ENCODE measurements at places on chromosomes 1 and 21.

DNA sequence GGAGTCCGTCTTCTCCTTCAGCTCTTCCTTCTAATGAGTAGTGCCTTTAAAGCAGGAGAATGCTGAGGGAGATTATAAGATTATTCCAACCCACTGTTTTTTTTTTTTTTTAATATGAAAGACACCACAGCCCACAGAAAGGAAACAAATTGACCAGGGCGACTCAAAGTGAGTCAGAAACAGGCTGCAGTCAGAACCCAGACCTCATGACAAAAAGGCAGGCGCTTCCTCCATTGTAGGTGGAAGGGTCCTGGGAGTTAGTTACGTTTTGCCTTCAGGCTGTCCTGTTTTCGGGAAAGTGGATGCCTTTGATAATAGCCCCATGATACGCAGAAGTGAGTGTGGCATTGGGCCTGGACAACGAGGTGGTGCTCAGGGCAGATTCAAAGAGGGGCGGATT lies 21.0 kb downstream of the PLXNA2 start:
- DNase-seq, result no peak

- DNase-seq, result no peak
Observed at GRCh38 chr1:111448482-111448917, 556 bp downstream of the WDR77 start.

GRCh38 chr1:56958526-56958925 lies 7.3 kb downstream of the C8B start:
- no peak for DNase-seq

DNA sequence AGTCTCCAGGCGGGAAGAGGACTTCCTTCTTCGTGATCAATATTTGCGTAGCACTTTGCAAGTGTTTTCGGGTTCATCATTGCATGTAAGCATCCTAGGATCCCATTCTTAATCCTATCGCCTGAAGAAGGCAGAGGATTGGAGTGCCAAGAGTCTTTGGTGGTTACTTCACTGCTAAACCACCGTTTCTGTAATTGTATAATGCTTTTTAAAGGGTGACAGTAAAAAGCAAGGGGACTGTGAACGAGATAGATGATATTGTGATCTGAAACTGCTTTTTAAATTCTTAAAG lies 345 bp upstream of the ALDH9A1 start:
- DNase-seq, result no peak

DNA sequence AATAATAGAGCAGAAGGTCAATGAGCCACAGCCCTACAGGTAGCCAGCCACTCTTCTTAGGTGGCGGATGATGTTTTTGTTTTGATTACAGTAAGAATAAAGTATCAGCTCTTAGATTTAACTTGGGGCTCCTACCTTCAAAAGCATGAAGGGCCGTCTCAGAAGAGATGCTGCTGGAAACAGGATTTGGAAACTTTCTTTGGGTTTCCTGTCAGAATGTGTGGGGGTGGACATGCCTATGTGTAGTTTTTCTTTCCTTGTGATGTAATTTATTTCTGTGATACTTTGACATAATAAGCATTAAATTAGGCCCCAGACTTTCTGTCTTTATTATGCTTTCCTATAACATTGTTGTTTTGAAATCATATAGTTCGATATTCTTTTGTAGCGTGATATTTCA lies 1.5 kb downstream of the RAP1A start:
- no peak for DNase-seq

DNA sequence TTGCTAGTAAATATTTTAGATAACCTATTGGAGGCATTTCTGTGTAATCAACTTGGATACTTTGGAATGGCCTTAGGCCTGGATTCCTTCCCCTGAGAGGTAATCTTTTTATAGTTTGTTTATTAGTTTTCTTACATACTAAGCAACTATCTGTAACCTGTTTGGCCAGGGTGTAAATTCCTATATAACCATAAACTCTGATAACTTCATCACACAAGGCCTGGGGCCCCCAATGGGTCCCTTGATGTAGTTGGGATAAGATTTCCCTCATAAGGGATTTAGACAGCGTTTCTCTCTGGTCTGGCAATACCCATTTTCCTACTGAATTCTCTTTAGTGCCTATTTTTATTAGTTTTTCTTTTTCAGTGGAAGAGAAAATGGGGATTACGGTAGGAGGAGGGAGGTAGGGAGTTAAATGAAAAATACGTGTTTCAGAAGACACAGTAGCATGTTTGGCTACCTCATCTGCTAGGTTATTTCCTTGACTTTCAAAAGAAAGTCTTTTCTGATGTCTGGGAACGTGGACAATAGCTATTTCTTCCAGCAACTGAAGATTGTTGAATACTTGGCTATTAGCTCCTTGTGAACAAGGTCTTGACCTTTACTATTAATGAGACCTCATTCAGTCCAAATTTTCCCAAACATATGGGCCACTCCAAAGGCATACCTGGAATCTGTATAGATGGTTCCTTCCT lies 7.4 kb upstream of the AADACL3 start:
- DNase-seq, result no peak

DNA sequence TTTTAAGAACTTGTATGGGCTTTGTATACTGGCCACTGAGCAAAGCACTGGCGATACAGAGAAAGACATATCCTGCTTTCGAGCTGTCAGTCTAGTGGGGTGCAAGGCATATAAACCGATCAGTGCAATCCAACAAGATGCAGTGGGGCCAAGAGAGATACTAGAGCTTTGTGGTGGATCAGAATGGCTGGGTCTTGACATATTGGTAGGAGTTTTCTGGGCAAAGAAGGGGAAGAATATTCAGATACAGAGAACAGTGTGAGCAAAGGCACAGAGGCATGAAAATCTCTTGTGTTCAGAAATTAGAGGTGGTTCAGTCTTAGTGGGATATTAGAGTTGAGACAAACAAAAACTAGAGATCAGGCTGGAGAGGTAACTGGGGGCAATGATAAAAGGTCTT lies 49.2 kb downstream of the FOXO6 start:
- no peak for DNase-seq

GRCh38 chr1:201280884-201281283 lies 2.4 kb upstream of the PKP1 start:
- no peak for DNase-seq

DNA sequence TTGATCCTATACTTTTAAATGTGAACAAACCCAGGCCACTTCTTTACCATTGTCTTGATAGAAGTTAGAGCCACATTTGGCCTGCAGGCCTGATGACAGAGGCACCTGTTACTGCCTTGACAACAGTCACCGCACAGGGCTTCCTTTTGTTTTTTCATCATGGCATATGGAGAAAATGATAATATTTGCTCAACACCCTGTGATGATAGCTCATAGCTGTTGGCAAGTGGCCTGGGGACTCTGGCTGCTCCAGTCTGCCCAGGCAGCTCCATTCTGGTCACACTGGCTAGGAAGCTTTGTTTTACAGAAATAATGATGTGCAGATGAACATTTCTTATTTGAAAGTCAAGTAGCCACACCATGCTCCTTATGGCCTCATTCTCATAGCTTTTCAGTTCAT lies 89.6 kb upstream of the GPR88 start:
- DNase-seq, result no peak

DNA sequence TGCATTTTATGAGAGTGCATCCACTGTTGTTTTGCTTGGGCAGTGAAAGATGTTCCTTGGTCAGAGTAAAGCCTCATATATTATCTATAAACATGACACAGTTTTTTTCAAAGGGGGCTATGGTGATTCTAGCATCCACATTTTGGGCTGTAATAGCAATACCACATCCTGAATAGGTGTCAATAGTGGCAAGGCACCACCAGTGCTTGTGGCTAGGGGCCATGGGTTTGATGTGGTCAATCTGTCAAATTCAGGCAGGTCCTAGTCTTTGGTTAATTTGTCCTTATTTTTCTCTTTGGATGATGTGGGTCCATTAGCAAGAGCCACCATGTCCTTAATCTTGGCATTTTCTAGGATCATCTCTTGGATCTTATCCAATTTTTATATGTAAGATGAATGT lies 13.1 kb downstream of the CD1E start:
- no peak for DNase-seq

DNA sequence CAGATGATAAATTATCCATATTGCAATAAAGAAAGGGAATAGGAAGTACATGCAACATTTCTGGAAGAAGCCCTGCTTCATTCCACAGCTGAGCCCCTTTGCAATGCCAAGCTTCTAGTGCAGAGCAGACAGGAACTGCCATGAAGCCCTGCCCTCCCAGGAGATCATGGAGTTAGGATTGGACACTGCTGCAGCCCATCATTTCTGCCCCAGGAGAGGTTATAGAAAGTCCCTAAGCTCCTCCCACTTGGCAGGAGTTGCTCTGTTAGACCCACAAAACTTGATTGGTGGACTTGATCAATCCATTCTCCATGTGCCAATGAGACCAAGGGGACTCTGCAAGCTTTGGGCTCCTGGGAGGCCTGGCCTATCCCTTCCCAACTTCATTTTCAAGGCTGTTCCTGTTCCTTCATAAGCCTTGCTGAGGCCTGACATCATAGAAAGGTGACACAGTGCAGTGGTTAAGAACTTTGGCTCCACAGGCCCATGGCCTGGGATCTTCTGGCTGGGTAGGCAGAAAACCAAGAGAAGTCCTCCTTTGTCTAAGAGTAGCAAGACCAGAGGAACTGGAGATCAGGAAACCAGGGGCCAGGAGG lies 1.3 kb upstream of the LAPTM5 start:
- DNase-seq, result no peak

- no peak for DNase-seq
Observed at GRCh38 chr1:220483700-220484099, 44.2 kb upstream of the MARK1 start.

DNA sequence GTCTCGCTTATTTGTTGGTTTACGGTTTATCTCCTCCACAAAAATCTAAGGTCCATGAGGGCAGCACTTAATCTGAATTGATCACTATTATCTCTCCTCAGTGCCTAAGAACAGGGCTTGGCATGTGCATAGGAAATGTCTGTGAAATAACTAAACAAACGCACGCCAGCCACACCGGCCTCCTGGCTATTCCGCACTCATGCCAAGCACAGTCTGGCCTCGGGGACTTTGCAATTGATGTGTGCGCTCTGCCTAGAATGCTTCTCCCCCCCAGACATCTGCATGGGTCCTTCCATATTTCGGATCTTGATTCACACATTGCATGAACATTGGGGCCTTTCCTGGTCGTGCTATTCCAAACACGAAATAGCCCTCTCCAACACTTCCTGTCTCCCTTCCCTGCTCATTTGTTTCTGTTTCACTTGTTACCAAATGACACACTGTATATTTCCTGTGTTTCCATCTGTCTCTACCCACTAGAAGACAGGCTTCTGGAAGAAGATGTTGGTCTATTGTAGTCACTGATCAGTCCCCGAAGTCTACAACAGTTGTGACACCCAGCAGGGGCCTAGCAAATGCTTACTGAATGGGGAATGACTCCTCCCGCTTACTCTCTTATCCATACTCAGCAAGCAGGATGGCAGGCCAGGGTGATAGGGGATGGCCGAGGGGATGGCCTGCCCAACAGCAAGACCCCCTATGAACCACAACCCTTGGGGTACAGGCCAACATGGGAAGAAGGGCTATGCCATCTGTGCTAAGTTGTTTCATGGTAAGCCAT lies 93.9 kb downstream of the GLIS1 start:
- no peak for DNase-seq

DNA sequence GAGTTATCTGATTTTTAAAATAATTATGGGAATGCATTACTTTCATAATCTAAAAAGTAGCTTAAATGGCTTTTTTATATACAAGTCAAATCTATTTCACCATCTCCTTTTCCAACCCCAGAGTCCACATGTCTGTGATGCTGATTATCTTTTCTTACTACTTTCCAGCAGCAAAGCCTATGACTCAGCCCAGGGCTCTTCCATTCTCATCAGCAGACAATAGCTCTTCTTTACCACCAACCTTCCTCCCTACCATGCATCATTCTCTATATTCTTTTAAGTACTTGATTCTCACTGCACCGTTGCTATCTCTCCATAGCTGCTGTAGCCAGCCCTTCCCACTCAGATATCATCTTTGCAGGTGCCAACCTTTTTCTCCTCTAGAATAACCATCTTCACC lies 61.3 kb downstream of the OVGP1 start:
- DNase-seq, result no peak

GRCh38 chr1:160676869-160677597 lies 30.2 kb upstream of the SLAMF1 start:
- DNase-seq, result no peak

DNA sequence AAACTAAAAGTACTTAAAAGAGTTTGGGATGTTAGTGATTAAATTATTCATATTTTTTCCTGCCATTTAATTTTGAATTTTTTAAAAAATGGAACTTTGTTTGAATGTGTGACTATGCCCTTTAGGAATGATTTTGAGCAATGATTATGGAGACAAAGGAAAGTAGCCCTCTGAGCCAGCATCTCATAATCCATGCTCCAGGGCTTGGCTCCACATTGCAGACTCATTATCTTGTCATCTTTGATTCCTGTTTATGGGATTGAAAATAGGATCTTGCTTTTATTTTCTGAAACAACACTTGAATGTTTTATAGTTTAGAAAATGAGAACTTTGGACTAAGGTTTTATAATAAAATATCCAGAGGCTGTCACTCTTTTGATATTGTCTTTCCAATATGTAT lies 14.5 kb downstream of the AXDND1 start:
- peak; percentile 1 for DNase-seq

- DNase-seq, result no peak
Observed at GRCh38 chr1:23553231-23554126, 5.8 kb downstream of the ID3 start.

DNA sequence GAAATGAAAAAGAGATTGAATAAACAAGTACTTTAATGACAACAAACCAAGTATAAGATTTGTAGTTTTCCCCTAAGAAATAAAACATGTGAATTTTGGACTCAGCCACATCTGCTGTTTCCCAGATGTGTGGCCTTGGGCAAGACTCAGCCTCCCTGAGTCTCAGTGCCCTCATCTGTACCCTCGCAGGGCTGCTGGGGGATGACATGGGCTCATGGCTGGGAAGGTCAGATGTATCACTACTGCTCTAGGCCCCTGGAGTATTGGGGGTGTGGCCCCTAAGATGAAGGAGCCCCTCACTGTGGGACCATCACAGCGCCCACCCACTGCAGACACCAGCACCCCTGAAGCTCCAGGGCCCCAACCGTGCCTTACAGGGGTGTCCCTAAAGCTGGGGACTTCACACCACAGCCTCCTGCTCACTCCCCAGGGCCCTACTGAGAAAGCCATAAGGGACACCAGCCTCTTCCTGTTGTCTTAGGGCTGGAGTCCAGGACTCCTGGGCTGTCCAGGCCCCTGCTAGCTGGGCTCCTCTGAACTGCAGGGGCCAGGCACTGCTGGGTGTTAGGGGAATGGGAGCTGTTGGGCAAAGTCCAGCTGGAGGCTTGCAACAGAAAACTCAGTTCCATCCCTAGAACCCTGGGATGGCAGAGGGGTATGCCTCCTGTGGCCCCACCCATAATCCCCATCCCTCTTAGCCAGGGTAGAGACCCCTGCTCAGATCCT lies 104.0 kb upstream of the WNT4 start:
- no peak for DNase-seq

GRCh38 chr21:41497008-41497407 lies 10.9 kb downstream of the TMPRSS2 start:
- DNase-seq, result no peak

- DNase-seq, result no peak
Observed at GRCh38 chr1:165501970-165502348, 41.8 kb upstream of the LRRC52 start.

DNA sequence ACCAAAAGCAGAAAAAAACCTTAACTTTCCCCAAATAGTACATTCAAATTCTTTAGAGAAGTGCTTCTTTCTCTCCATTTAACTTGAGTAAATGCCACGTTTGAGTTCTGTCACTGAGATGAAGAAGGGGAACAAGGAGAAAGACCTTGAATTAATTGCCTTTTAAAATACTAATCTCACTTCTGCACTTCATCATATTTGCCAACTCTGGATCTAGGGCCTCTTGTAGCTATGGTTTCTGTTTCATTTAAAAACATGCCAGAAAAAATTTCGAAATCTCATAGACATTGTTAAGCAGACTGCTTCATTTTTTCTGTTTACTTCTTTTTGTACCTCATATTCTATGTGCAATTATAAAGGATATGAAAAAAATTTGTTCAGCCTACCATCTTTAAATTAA lies 24.6 kb downstream of the MIXL1 start:
- DNase-seq, result no peak

All from amniotic stem cell (primary cell).